ENCODE measurements at places on chromosomes 4 and X.

- DNase-seq: no peak
Measured at GRCh38 chr4:174069848-174070330, 213.6 kb downstream of the FBXO8 start.

- DNase-seq: no peak
Measured at GRCh38 chrX:43655151-43656004, 721 bp upstream of the MAOA start.

- no peak for DNase-seq
Measured at GRCh38 chr4:175758050-175759024, 53.7 kb downstream of the GPM6A start.

DNA sequence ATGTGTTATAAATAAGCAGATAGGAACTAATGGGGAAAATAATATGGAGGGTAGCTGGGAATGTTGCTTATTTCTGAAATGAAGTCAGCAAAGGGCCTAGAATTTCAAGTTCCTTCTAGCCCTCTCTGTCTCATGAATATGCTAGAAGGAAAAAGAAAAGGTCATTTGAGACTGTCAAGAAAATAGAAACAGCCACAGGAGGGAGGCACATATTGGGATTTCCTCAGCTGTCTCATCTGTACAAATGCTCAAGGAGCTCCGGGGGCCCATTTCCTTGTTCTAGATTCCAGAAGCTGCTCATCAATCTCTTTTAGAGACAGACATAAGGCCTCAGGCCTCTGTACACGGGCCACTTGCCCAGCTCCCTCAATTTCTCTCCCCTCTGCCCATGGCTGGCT lies 127.6 kb upstream of the ETNPPL start:
- DNase-seq: no peak

GRCh38 chrX:132676561-132677186 lies 187.8 kb upstream of the MBNL3 start:
- DNase-seq: no peak

- DNase-seq: no peak
Measured at GRCh38 chrX:120269373-120270035, 18.9 kb downstream of the ZBTB33 start.

DNA sequence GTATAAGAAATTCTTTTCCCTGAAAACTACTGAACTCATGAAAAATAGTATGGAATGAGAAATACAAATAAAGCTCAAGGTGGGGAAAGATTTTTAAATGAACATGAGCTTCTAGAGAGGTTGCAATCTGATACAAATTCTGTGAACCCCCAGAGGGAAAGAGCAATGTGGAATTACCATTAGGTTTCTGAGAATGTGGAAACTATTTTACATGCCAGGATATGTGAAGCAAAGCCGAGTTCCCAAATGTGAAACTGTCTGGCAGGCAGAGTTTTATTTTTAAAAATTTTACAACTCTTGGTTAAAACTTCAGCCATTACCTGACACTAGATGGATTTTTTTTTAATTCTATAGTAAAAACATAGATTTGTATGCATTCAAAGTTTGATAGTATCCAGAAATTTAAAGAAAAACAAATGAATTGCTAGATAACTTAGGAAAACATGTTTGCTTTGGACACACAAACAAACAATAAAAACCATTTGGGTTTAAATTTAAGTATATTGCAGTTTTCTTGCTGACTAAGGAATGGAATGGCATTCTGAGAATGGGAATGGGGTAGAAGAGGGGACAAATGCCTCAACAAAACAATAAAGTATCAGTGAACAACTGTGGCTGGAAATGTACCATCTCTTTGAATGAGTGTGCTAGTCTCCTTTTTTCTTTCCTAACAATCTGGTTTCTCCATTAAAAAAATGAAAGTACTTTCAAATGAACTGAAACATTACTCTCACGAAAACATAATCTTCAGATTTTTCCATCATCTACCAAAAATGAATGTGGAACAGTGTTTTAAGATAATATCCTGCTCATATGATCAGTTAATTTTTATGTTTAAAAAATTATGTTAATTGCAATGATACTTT lies 99.6 kb downstream of the PCDH18 start:
- DNase-seq: no peak

DNA sequence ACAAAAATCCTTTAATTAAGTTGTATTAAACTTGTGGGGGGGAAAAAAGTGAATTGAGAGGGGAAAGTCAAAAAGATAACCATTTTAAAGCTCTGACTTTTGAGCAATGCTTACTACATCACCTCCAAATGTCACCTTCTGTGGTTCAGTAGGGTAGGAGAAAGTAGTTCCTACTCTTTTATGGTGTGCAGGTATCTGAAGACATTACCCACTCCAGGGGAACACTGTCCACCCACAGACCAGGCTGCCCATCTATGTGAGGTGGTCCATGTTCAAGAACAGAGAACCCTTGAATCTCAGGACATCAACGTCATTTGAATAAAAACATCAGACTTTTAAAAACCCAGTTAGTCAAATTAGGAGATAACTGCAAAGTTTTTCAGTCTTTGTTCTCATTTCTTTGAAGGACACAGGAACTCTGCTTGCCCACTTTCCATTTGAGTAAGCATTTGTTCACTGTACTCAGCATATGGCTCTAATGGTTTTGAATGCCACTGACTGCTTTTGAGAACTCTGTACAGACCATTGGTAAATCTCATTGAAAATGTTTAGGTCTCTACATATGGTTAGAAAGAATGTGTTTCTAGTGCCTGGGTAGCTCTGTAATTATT lies 18.4 kb downstream of the NMU start:
- DNase-seq: no peak

All from GM04503 (cell line).